A549 treated with Mapracorat at 1 μM for 4 hours (cell line): ENCODE measurements at places on chromosomes 4 and X. TPM values are rescaled to one million over a fixed set of nuclear protein-coding genes. Genes with fewer than 3 reads are reported as not detected.

Gene FGFR3
- total RNA-seq: 1.1 to 2.4 TPM (median 2.1 TPM) in 5 replicates

Gene RAB40A
- 0.13 to 0.14 TPM in 2 of 5 replicates, not detected in the others for total RNA-seq

Gene GAGE2A
- total RNA-seq: not detected in 5 replicates

Gene IQCM
- total RNA-seq: not detected in 5 replicates

Gene TEX13D
- not detected in 5 replicates for total RNA-seq

Gene RRH
- total RNA-seq: 0.08 to 0.17 TPM (median 0.12 TPM) in 3 of 5 replicates, not detected in the others

Gene C4orf51
- total RNA-seq: not detected in 5 replicates

Gene VCX2
- total RNA-seq: not detected in 5 replicates

Gene PCGF3
- total RNA-seq: 16.1 to 22.4 TPM (median 19.1 TPM) in 5 replicates

Gene SASH3
- total RNA-seq: not detected in 5 replicates

Gene EVC
- total RNA-seq: 7.7 to 12.2 TPM (median 10.2 TPM) in 5 replicates

Gene PPP3CA
- total RNA-seq: 22.8 to 28.1 TPM (median 27.2 TPM) in 5 replicates

Gene GAGE12E
- not detected in 5 replicates for total RNA-seq

Gene RNF212
- total RNA-seq: 1.6 to 2.6 TPM (median 2.2 TPM) in 5 replicates

Gene YIPF7
- not detected in 5 replicates for total RNA-seq

Gene EMCN
- not detected in 5 replicates for total RNA-seq

Gene STATH
- not detected in 5 replicates for total RNA-seq

Gene ERVMER34-1
- 0.41 to 0.60 TPM (median 0.49 TPM) in 5 replicates for total RNA-seq

Gene CD40LG
- total RNA-seq: not detected in 5 replicates

Gene APOOL
- 7.2 to 9.8 TPM (median 8.5 TPM) in 5 replicates for total RNA-seq

Gene TLR6
- 2.3 to 3.0 TPM (median 2.3 TPM) in 5 replicates for total RNA-seq

Gene AMMECR1
- total RNA-seq: 5.9 to 7.2 TPM (median 6.2 TPM) in 5 replicates

Gene RASGEF1B
- total RNA-seq: not detected in 5 replicates

Gene KCNE5
- total RNA-seq: 0.08 to 0.24 TPM in 2 of 5 replicates, not detected in the others

Gene SPANXN4
- total RNA-seq: not detected in 5 replicates

Gene CASP3
- 20.3 to 22.7 TPM (median 21.7 TPM) in 5 replicates for total RNA-seq

Gene KLF8
- 0.12 TPM in 1 of 5 replicates, not detected in the others for total RNA-seq

Gene MAP7D3
- total RNA-seq: 11.7 to 14.6 TPM (median 12.1 TPM) in 5 replicates

Gene OPHN1
- total RNA-seq: 1.3 to 2.3 TPM (median 1.5 TPM) in 5 replicates

Gene VGLL1
- not detected in 5 replicates for total RNA-seq

Gene MAGEB10
- total RNA-seq: not detected in 5 replicates

Gene TMPRSS11D
- not detected in 5 replicates for total RNA-seq

Gene CCNA2
- 38.3 to 47.7 TPM (median 44.3 TPM) in 5 replicates for total RNA-seq

Gene GIMD1
- total RNA-seq: not detected in 5 replicates

Gene GATA1
- not detected in 5 replicates for total RNA-seq

Gene CPEB2
- total RNA-seq: 6.2 to 9.1 TPM (median 7.4 TPM) in 5 replicates

Gene AADAT
- 7.7 to 10.2 TPM (median 8.0 TPM) in 5 replicates for total RNA-seq

Gene RGN
- not detected in 5 replicates for total RNA-seq

Gene SATL1
- total RNA-seq: not detected in 5 replicates

Gene PFKFB1
- total RNA-seq: 0.08 to 0.14 TPM (median 0.14 TPM) in 3 of 5 replicates, not detected in the others

Gene KCTD8
- total RNA-seq: not detected in 5 replicates

Gene EDA2R
- 10.9 to 12.8 TPM (median 12.4 TPM) in 5 replicates for total RNA-seq

Gene FOXR2
- total RNA-seq: not detected in 5 replicates

Gene DDIT4L
- 0.21 to 0.51 TPM (median 0.24 TPM) in 5 replicates for total RNA-seq

Gene ADD1
- total RNA-seq: 76.9 to 91.6 TPM (median 86.3 TPM) in 5 replicates
